Kidney epithelial cell (primary cell): ENCODE measurements at places on chromosomes 12 and 14. TPM values are rescaled to one million over a fixed set of nuclear protein-coding genes. Genes with fewer than 3 reads are reported as not detected.

The TSHR gene
- total RNA-seq, result not detected in 2 replicates

The CPNE8 gene
- total RNA-seq, result 6.4 and 8.0 TPM in 2 replicates

The MDM2 gene
- total RNA-seq, result 160 and 195 TPM in 2 replicates

The TC2N gene
- total RNA-seq, result 8.5 and 9.6 TPM in 2 replicates

The MYF5 gene
- total RNA-seq, result not detected in 2 replicates

The SLC6A13 gene
- not detected in 2 replicates for total RNA-seq

The LTBP2 gene
- 69.5 and 81.5 TPM in 2 replicates for total RNA-seq

The FAM186B gene
- total RNA-seq, result 0.14 and 0.21 TPM in 2 replicates

The ZDHHC22 gene
- 0.21 TPM in 1 of 2 replicates, not detected in the other for total RNA-seq

The C12orf60 gene
- 4.7 and 4.9 TPM in 2 replicates for total RNA-seq

The IL22 gene
- total RNA-seq, result not detected in 2 replicates

The WDHD1 gene
- total RNA-seq, result 7.6 and 8.0 TPM in 2 replicates

The RASSF8 gene
- 27.1 and 35.3 TPM in 2 replicates for total RNA-seq

The REP15 gene
- total RNA-seq, result 1.3 and 1.9 TPM in 2 replicates

The PPP4R4 gene
- 0.68 and 2.4 TPM in 2 replicates for total RNA-seq
